ENCODE measurements at places on chromosomes 16 and 17.

- DNase-seq, result no peak
Observed at GRCh38 chr17:227946-228615, 46.6 kb upstream of the DOC2B start.

DNA sequence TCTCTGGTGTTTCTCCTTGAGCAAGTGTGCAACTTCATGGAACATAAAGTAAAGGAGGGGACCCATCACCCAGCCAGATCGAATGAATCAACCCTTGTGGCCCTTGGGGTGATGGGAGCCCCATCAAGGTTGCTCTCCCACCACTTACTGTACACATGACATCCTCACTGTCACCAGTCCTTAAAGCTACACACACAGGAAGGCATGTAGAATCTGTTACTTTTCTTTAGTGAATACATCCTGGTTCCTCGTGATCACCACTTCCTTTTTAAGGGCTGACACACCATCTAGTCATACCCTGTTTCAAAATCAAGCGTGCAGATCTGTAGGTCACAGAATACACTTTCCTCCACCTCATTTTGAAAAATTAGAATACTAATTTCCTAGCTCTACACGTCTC is 22.6 kb upstream of the MPHOSPH6 start:
- no peak for DNase-seq

DNA sequence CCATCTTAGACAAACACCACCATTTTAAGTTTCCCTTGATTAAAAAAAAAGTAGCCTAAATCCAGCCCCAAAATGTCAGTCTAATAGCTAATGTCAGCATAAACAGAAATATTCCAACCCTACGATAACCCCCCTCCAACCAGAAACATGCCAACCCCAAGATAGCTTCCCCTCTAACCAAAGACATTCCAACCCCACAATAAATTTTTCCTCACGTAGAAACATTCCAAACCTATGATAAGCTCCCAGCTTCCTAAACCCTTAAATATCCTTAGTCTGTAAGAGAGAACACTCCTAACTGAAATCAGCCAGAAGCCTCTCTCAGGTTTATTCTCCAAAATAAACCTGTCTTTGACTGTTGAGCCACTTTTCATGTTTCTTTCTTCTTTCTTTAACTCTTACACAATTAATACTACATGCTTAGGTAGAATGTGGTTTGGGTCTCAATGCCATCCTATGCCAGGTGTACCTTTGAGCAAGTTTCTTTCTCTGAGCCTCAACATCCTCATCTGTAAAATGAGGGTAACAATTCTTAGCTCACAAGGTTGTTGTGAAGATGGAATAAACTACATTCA is 10.5 kb upstream of the KRT38 start:
- no peak for DNase-seq

DNA sequence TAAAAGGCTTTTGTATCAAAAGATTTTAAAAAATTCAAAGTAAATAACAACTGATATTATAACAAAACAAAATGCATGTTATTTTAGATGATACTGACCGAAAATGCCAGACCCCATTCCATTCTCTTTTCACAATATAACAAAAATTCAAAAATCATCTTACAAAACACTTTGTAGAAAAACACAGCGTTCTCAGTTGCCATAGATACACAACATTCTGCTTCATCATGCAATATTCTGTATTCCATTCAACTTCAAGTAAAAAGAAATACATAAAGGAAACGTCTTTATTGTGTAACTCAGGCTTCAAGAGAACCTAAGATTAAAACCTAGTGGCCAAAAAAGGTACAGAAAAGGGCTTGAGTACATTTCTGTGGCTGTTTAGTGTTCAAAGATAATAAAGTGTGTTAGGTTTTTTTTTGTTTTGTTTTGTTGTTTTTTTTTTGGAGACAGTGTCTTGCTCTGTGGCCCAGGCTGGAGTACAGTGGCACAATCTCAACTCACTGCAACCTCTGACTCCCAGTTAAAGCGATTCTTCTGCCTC is 250.5 kb downstream of the CEP112 start:
- DNase-seq, result no peak

GRCh38 chr16:86727131-86727530 is 148.8 kb downstream of the FOXL1 start:
- DNase-seq, result no peak

DNA sequence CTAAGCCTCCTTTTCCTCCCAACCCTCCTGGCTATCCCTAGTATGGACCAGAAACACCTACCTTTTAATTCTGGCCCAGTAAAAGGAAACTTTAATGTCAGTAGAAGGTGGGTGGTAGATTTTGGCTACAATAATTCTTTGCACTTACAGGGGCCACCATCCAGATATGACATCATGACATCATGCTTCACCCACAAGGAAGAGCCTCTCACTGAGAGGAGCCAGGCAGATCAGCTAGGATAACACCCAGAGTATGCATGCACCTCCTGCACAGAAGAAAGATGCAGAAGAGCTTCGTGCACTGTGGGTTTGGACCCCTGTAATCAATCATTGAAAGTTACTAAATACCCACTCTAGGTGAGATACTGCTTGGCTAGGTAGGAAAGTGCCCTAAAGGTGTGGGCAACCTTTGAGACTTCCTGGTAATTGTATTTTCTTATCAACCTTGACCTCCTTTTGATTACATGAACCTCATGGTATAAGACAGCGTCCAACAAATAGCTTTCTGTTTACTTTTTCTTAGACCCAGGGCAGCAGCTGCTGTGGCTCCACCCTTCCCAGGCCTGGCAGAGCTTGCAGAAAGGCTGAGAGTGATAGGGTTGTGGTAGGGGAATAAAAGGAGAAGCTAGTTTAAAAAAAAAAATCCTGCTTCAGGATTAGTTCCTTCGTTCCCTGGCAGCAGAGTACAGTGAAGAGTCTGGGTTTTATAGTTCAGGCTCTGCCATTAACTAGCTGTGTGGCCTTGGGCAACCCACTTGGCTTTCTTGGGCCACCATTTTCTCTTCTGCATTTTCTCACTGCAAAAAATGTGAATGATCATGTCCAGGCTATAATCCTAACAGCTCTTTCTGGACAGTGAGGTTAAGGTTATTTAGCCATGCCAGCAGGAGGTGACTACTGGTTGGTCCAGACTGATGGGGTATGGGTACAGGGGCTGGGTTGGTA is 6.2 kb downstream of the MAP3K14 start:
- DNase-seq, result no peak

- DNase-seq, result no peak
Observed at GRCh38 chr16:29804455-29805231, 1.7 kb upstream of the MAZ start.

DNA sequence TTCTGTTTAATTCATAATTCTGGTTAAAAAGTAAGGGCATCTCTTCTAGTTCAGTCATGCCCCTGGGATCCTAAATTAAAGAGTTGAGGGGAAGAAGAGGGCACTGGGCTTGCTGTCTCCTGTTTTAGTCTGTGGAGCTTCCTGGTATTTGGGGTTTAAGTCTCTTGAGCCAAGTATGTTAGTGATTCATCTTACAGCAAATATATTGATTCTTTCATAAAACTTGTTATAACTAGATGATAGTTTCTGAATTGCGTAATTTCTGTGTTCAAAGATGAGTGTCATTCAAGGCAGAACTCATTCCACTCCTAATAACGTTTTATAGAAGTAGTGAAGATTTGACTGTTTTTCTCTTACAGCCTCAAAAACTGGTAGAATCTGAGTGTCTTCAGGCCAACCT is 1.7 kb downstream of the TXNDC17 start:
- no peak for DNase-seq

All from endothelial cell (in vitro differentiated cells).